BE2C (cell line): ENCODE measurements at places on chromosomes 11 and 22.

DNA sequence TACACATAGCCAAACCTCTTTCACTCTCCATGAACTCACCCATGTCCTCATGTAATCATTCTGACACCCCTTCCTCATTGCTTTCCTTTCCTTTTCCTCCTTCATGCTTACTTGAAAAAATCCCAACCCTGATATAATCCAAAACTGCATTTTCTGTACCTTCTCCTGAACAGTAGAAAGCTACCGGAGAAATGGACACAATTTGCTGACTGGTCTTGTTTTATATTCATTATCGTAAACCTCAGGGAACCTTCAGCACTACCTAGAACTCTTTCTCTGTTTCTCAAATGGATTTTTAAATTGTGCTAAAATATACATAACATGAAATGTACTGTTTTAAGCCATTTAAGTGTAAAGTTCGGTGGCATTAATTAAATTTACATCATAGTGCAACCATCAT is 996.9 kb downstream of the NTM start:
- no peak for DNase-seq

DNA sequence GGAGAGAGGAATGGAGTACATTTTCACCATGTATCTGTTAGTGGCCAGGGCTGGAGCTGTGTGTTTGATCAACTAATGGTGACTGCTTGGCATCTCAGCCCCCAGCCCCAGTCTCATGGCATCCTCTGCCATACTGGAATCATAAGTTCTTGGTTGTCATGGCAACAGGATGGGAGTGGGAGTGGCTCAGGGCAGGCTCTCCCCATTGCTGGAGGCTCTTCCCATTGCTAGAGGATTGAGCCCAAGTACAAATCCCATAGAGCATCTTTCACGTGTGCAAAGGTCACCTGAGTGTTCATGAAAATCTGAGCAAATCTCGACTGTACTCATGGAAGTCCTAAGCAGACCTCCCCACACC is 14.9 kb downstream of the DNAJB13 start:
- no peak for DNase-seq

DNA sequence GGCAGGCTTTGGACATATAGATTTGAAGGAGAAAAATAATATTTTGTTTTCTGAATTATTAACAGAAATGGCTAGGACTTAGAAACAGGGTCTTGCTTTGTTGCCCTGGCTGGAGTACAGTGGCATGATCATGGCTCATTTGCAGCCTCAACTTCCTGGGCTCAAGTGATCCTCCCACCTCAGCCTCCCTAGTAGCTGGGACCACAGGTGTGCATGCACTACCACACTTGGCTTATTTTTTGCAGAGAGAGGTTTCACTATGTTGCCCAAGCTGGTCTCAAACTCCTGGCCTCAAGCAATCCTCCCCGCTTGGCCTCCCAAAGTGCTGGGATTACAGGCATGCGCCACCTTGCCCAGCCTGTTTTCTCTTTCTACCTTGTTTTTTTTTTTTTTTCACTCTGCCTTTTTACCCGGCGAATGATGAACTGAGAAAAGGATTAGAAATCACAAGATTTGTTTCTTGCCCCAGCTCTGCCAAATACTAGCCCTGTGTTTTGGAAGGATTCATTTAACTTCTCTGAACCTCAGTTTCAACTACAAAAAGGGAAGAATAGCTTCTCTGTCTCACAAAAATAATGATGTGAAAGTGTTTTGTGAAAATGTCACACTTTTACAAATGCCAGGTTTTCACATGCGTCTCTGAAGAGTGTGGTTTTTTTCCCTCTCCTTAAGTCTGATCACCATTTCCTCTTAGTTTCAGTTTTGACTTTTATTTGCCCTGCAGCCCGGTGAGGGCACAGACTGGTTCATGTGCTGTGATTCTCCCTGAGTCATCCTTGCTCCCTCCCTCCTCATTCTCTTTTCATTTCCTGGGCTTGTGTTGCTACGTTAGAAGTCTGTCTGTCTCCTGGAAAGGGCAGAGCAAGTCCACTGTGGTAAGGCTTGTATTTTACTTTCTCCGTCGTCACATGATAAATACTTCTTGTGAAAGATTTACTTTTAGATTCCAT is 67.7 kb downstream of the BCL2L13 start:
- DNase-seq: peak; percentile 46

GRCh38 chr11:92425127-92425526 is 200.5 kb downstream of the FAT3 start:
- DNase-seq: no peak

- no peak for DNase-seq
Measured at GRCh38 chr22:49052560-49052959, 775.1 kb downstream of the BRD1 start.

- no peak for DNase-seq
Measured at GRCh38 chr11:129090056-129090455, 102.1 kb downstream of the ARHGAP32 start.

DNA sequence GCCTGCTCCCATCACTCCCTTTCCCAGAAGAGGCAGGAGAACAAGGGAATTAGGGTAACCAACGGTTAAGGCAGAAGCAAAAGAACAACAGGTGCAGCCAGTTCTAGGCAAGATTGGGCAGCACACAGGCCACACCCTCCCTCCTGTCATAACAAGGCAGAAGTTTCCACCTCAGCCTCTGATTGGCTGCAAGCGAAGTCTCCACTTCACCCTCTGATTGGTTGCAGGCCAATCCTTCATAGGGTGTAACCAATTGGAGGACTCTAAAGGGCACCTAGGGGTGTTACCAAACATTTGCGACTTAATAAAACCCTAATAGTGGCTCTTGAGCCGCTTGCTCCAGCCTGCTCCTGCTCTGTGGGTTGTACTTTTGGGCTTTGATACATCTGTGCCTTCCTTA is 153.8 kb downstream of the CACNA1I start:
- no peak for DNase-seq

- no peak for DNase-seq
Measured at GRCh38 chr11:64559351-64560138, 31.5 kb upstream of the SLC22A12 start.

- DNase-seq: no peak
Measured at GRCh38 chr11:17379383-17380180, 8.9 kb downstream of the KCNJ11 start.

- no peak for DNase-seq
Measured at GRCh38 chr11:12149672-12150225, 39.4 kb downstream of the MICAL2 start.

DNA sequence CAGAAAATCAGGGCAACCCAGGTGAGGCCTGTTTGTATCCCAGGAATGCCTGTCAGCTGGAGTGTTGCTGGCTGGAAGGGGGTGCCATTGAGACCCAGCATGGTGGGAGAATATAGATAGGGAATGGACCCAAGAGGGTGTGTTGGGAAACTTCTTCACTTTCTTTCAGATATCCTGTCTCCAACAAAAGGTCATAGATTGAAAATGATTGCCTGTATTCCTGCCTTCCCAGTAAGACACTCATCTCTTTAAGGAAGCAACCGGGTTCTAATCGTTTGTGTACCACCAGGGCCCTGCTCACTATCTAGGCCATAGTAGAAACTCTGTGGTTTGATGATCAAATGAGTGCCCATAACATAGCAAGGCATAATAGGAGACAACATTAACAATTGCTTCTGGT is at the start of gene OR51I1:
OR51I1 (minus strand) TSS at position 101 of the 400 bp plus-strand sequence; CDS start at position 101, 0 bp downstream.
- DNase-seq: no peak

- peak; percentile 59 for DNase-seq
Measured at GRCh38 chr11:86800076-86800959, at the start of gene PRSS23. PRSS23 (plus strand) TSS chr11:86800542; CDS start chr11:86807644, 7,102 bp downstream.

DNA sequence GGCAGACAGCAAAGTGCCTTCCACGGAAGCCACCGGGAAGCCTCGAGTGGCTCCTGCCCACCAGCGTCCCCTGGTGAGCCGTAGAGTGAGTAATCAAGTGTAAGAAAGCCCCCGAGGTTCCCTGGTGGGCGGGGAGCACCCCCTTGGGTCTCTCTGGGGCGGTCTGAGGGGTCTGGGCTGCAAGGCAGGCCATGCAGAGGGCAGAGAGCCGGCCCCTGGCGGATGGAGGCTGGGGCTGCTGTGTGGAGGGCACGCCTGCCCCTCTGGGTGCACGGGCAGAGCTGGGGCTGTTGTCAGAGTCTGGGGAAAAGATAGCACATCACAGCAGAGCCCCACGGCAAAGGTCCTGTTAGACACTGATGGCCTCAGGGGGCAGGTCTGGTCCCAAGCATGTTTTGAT is 25.7 kb upstream of the MYRF start:
- no peak for DNase-seq

GRCh38 chr22:26711205-26711963 is 54.0 kb downstream of the MIAT start:
- DNase-seq: no peak

- no peak for DNase-seq
Measured at GRCh38 chr11:84857746-84858145, 769.4 kb downstream of the DLG2 start.

- DNase-seq: no peak
Measured at GRCh38 chr11:118217575-118217974, 7.2 kb downstream of the JAML start.

DNA sequence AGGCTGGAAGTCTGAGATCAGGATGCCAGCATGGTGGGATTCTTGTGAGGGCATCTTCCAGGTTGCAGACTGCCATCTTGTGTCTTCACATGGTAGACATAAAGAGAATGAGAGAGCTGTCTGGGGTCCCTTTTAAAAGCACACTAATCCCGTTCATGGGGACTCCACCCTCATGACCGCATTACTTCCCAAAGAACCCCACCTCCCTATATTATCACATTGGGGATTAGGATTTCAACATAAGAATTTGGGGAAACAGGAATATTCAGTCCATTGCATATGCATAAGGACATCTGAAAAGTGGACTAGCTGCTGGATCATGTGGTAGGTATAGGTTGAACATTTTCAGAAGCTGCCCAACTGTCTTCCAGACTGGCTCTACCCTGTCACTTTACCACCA is 33.1 kb upstream of the ADORA2A start:
- DNase-seq: no peak

GRCh38 chr11:26096451-26096850 is 235.5 kb upstream of the ANO3 start:
- no peak for DNase-seq

DNA sequence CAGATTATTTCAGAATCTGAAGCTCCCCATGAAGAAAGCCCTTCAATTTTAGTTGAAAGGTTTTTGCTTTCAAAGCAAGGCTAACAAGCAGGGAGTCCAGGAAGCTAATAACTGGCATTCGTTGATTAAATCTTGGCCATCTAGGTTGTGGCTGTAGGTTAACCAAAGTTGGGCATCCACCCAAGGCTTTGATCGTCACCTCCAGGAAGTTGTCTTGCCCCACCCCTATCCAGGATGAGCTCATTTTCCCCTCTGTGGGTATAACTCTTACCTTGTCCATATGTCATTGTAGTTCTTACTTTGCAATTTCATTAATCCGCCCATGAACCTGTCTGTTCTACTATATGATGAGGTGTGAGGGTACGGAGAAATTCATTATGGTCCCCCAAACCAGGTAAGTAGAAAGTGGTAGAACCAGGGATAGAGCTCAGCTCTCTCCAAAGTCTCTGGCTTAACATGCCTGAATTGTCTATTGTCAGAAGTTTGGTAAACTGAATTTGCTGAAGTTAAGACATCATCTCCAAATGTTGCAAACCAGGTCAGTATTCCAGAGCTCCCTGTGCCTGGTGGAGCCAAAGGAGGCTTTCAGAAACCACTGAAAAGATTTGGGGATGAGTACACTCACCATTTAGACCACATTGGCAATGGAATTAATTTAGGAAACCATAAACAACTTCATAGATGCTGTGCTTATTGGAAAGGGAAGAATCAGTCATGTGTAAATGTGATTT is 97.1 kb downstream of the CD44 start:
- no peak for DNase-seq

GRCh38 chr11:12441231-12441861 is 64.0 kb downstream of the PARVA start:
- DNase-seq: no peak

DNA sequence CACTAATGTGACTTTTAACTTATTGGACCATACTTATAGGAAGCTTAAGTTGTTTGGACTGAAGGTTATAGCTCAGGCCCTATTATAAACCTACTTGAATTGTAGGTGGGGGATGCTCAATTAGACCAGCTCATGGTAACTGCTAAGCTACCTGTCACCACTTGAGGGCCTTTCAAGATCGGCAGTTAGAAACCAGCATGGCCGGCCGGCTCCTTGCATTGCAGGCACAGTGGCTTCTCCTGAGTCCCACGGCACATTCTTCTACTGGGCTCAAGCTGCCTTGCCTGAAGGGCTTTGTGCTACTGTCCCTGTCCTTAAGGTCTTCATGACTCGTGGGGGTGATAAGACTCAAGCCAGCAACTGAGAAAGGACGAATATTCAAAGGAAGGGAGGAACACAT is 70.8 kb downstream of the TBC1D22A start:
- peak; percentile 35 for DNase-seq

GRCh38 chr11:33633251-33634003 is 67.2 kb downstream of the C11orf91 start:
- DNase-seq: no peak
